ENCODE measurements at places on chromosomes 1 and 21.

GRCh38 chr1:110412576-110412975 is 5.1 kb upstream of the LAMTOR5 start:
- DNase-seq = peak; percentile 84

DNA sequence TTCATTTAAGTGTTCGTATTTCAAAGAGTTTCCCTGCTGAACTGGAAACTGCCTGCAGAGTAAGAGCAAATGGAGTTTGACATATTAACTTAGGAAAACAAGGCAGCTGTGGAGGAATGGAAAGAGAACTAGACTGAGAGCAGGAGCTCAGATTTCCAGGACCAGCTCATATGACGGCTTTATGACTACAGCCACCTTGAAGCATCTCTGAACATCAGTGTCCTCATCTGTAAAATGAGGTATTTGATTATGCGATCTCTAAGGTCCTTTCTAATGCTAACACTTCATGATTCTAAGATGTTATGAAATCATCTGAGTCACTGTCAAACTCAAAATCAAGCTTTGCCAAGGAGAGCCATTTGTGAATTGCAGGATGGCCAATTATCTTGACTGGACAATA is 112.3 kb downstream of the PRRX1 start:
- no peak for DNase-seq

GRCh38 chr1:55289042-55289441 is 73.9 kb upstream of the USP24 start:
- no peak for DNase-seq

- DNase-seq = no peak
Observed at GRCh38 chr1:173015629-173016028, 35.1 kb downstream of the TNFSF18 start.

DNA sequence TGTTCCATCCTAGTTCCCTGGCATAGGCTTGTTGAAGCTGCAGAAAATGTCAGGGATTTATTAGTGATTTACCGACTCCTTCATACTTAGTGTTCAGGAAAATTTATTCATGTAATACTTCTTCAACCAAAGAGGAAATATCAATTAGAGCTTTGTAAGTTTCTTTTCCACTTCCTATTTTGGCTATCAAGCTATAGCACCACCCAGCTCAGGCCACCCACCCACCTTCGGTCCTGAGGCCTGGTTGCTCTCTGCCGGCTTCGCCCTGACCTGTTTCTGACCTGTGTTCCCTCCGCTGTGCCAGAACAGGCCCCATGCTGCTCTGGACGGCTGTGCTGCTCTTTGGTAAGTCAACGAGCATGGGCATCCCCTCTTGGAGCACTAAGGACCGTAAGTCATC is at the start of gene FCRL6:
Gene FCRL6, plus strand, starts transcription at position 250 of the 400 bp plus-strand sequence. Its CDS starts 65 bp downstream, at position 315.
- no peak for DNase-seq

DNA sequence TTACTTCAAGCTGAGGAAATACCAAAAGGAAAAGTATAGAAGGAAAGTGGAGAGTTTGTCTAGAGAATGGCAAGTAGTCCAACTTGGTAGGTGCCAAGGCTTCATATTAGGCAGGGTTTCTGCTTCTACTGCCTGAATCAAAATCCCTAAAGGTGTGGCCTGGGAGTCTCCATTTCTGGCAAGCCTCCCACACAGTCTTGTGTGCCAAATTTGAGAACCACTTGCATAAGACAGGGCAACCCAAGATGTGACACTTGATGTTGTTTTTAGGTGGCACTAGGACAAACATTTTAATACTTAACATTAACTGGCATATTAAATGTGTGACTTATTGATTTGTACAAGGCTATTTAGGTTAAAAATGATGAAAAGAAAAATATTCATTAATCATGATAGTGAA is 60.1 kb downstream of the ATG4C start:
- no peak for DNase-seq

DNA sequence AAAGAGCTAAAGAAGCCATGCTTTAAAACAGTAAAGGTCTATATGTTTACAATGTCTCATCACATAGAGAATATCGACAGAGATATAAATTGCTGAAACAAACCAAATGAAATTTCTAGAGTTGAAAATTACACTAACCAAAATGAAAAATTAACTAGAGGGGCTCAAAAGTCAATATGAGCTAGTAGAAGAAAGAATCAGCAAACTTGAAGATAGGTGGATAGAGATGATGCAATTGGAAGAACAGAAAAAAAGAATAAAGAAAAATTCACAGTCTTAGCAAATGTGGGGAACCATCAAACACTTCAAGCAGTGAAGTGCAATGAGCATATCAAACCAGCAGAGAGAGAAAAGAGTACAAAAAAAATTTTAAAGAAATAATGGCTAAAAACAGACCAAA is 24.1 kb upstream of the DSCAM start:
- no peak for DNase-seq

DNA sequence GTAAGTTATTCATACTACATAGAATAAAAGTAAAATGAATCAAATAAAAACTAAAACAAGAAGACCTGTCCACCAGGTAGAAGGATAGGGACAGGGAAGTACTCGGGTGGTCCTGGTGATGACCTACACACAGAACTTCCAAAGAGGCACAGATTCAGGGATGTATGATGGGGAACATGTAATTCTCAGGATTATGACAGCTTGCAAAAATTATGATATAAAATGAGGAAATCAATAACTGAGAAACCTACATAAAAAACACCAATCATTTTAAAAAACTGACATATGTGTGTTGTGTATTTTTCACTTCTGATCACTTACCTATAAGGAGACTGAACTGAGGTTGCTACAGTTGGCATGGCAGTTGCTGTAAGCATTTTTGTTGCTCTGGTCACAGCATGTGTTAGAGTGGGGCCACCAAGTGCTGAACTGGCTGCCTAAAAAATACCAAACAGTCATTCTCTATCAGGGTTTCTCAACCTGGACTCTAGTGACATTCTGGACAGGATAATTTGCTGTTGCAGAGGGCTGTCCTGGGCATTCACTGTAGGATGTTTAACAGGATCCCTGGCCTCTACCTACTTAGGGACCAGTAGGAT is 73.8 kb downstream of the USP24 start:
- DNase-seq = no peak

GRCh38 chr1:153778051-153778823 is 3.0 kb downstream of the SLC27A3 start:
- no peak for DNase-seq

DNA sequence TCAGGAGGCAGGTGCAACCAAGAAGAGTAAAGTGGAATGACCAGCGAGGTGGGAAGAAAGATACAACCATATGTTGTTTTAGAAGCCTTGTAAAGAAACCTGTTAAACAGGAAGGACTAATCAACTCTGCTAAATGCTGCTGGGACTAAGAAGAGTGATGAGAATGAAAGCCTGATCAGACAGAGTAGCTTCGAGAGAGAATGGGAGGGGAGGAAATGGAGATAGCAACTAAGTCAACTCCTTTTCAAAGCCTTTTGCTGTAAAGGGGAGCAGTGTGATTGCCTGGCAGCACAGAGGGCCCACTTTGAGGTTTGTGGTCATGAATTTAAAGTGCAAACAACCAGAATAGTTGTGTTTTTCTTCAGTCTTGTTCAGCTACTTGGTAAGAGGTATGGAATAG is 31.4 kb downstream of the SLC30A7 start:
- no peak for DNase-seq

GRCh38 chr21:37370152-37371040 is 3.8 kb downstream of the DYRK1A start:
- no peak for DNase-seq

DNA sequence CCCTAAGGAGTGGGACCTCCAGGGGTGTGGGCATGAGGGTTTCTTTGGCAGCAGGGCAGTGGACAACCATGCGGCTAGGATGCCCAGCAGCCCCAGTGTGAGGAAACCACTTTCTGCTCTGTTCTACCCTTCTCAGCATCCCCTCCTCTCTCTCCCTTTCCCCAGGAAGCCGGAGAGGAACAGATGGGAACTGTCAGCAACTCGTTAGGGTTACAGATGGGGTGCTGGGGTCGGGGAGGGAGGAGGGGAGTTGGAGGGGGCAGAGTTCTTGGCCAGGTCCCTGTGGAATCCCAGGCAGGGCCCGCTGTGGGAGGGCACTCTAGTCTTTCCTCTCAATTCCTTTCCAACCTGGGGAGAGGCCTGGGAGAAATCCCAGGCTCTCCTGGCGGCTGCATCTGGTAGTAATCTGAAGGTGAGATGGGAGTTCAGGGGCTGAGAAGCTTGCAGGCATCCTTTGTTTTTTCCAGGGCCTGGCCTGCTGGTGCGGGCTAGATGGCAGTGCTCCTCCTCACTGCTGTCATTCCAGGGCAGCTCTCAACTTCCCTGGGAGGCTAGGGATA is 93.9 kb upstream of the CSF3R start:
- no peak for DNase-seq
